Neuronal stem cell (in vitro differentiated cells): ENCODE measurements at places on chromosomes 7 and 10.

GRCh38 chr7:98439484-98439883 is 38.6 kb upstream of the BAIAP2L1 start:
- no peaks in the 10 kb centered on the region for H3K27me3 ChIP-seq
- no peak for DNase-seq
- H3K36me3 ChIP-seq: no peaks in the 10 kb centered on the region
- no peak overlapping the region for H3K27ac ChIP-seq
- no peaks in the 10 kb centered on the region for H3K4me1 ChIP-seq
- no peak overlapping the region for H3K4me3 ChIP-seq

GRCh38 chr7:82678716-82679115 is 235.1 kb upstream of the CACNA2D1 start:
- H3K36me3 ChIP-seq: no peaks in the 10 kb centered on the region
- H3K27ac ChIP-seq: no peak overlapping the region
- no peaks in the 10 kb centered on the region for H3K27me3 ChIP-seq
- no peak for DNase-seq
- H3K4me1 ChIP-seq: peaks cover 2% of the 10 kb centered on the region

DNA sequence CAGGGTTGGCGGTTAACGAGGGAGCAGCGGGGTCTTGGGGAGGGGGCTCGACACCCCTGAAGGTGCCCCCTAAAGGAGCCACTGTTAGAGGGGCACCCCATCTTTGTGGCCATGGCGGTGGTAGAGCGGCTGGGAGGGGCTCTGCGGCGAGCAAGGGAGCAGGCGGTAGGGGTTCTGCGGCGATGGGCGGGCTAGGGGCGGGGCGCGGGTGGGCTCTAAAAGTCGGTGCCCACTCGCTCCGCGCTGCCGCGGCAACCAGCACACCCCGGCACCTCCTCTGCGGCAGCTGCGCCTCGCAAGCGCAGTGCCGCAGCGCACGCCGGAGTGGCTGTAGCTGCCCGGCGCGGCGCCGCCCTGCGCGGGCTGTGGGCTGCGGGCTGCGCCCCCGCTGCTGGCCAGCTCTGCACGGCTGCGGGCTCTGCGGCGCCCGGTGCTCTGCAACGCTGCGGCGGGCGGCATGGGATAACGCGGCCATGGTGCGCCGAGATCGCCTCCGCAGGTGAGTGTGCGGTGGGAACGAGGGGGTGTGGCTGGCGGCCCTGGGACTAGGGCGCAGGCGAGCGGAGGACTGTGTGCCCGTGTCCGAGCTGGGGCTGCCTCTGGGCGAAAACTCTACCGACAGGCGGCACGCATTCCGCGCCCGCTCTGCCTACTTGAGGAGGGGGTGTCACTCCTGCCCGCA is at the start of gene MEST:
Gene MEST, plus strand, starts transcription at position 245 of the 682 bp plus-strand sequence. Its CDS starts 229 bp downstream, at position 474.
- DNase-seq: no peak
- peaks cover 26% of the 10 kb centered on the region for H3K36me3 ChIP-seq
- peak within 1 kb of the TSS; percentile 74 for H3K4me3 ChIP-seq
- peak within 1 kb of the TSS; percentile 83 for H3K27ac ChIP-seq
- H3K4me1 ChIP-seq: peaks cover 4% of the 10 kb centered on the region
- no peaks in the 10 kb centered on the region for H3K27me3 ChIP-seq

DNA sequence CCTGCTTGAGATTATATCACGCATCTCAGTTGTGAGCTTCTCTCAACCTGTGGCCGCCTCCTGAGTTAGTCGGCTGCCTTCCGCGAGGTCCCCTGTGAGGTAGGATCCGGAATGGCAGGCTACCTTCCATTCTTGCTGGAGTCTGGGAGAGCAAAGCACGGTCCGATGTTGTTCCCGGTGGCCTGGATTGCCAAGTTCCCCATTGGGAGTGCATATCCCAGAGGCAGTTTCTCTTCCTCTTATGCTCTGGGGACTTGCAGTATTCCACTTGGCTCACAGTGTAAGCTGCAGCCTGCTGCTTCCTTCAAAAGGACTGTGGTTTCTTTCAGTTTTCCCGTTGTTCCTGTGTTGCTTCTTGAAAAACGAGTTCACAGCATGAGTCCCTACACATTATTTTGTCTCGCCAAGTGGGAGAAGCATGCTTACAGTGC is 225.4 kb upstream of the ZWINT start:
- no peaks in the 10 kb centered on the region for H3K4me1 ChIP-seq
- no peaks in the 10 kb centered on the region for H3K27me3 ChIP-seq
- H3K27ac ChIP-seq: no peak overlapping the region
- no peak overlapping the region for H3K4me3 ChIP-seq
- peak; percentile 26 for DNase-seq

DNA sequence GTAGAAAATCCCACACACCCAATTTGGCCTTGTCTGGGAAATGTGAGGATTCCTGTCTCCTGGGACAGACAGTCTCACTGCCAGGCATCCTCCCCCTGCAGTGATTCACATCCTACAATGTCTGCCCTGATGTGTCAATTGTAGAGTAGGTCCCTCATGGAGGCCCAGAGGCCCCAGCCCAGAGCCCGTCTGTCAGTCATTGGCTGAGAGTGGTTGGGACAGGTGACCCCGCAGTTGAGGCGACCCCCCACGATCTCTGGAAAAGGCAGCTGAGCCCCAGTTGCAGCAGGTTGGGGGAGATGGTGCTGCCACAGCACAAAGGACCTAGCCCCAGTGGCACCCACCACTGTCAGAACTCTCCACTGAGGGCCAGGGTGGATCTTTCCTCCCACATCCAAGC is 84.3 kb upstream of the INSIG1 start:
- no peak overlapping the region for H3K4me3 ChIP-seq
- peaks cover 32% of the 10 kb centered on the region for H3K27me3 ChIP-seq
- no peaks in the 10 kb centered on the region for H3K36me3 ChIP-seq
- H3K27ac ChIP-seq: no peak overlapping the region
- H3K4me1 ChIP-seq: peaks cover 8% of the 10 kb centered on the region
- DNase-seq: no peak

DNA sequence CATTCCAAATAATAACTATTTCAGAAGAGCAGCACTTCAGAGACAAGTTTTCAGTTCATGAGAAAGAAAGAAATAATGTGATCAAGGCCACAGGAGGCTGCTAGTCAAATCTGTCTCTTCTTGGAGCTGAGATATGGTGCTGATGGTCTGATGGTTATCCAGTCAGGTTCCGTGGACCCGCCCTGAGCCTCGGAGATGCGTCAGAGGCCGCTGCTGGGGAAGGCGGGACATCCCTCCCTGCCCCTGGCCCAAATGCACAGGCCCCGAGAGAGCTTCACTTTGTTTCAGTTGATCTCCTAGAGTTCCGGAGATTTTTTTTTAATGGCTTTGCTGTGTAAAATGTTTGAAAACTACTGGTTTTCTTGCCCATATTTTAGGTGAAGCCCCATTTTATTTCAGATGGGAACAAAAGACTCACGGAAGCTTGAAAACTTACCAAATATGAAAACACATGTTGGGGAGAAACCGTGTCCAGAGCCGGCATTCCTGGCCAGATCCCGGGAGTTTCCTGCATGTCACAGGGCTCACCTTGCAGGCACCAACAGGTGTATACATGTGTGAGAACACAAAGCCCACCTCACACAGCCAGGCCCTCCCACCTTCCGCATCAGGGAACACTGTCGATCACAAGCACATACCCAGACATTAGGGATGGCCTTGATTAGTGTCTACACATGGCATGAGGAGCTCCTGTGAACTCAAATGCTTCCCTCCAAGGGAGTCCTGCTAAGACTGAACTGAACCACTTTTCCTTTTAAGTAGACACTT is 499.0 kb downstream of the TCERG1L start:
- DNase-seq: no peak
- H3K4me1 ChIP-seq: no peaks in the 10 kb centered on the region
- no peaks in the 10 kb centered on the region for H3K27me3 ChIP-seq
- no peaks in the 10 kb centered on the region for H3K36me3 ChIP-seq
- H3K4me3 ChIP-seq: no peak overlapping the region
- no peak overlapping the region for H3K27ac ChIP-seq

DNA sequence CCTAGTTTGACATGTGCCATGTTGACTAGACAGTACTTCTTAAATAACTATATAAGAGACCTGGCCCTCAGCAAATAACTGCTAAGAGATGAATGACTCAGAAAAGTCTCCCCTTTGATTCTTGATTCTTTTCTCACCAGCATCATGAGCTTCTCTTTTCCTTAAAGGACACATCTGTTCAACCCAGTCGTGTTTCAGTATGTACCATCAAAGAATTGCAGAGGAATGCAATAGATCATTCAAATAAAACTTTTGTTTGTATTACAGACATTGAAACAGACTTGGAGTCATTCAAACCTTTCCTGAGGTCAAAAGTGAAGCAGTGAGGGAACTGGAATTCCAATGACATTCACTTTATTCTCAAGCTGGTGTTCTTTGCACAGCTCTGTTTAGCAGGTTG is 598.3 kb upstream of the GHITM start:
- H3K27me3 ChIP-seq: no peaks in the 10 kb centered on the region
- no peaks in the 10 kb centered on the region for H3K36me3 ChIP-seq
- H3K4me1 ChIP-seq: peaks cover 10% of the 10 kb centered on the region
- no peak for DNase-seq
- H3K27ac ChIP-seq: no peak overlapping the region

- no peak overlapping the region for H3K4me3 ChIP-seq
- peaks cover 14% of the 10 kb centered on the region for H3K4me1 ChIP-seq
- H3K27ac ChIP-seq: no peak overlapping the region
These were observed 3.2 kb downstream of the TNS3 start for GRCh38 chr7:47578579-47579270.

DNA sequence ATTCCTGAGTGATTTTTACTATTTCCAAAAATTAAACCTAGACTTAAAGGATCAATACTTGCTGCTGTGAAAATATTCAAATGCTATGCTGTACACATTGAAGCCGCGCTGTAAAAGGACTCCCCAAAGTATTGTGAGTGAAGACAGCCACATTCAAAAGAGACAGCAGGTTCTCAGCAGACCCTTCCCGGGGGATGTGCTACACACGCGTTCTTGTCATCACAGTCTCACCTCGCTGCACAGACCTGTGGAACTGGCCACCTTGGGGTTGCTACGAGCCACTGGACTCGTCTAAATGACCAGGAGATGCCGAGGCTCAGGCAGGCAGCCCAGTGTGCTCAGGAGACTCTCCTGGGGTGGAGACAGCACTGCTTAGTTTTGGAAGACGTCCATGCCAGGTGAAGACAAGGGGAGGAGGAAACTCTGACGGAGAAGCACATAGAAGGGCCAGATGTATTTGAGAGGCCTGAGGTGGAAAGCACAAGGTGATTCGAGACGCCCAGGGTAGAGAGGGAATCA is 367.7 kb upstream of the SHH start:
- H3K36me3 ChIP-seq: no peaks in the 10 kb centered on the region
- H3K27me3 ChIP-seq: no peaks in the 10 kb centered on the region
- no peaks in the 10 kb centered on the region for H3K4me1 ChIP-seq
- H3K4me3 ChIP-seq: no peak overlapping the region

GRCh38 chr7:88169717-88170320 is 50.0 kb downstream of the SRI start:
- H3K27ac ChIP-seq: no peak overlapping the region
- H3K27me3 ChIP-seq: no peaks in the 10 kb centered on the region
- no peaks in the 10 kb centered on the region for H3K4me1 ChIP-seq
- H3K4me3 ChIP-seq: no peak overlapping the region

GRCh38 chr7:95550546-95550945 is 45.8 kb downstream of the PDK4 start:
- no peak for DNase-seq
- H3K4me3 ChIP-seq: no peak overlapping the region
- H3K27me3 ChIP-seq: no peaks in the 10 kb centered on the region
- H3K36me3 ChIP-seq: no peaks in the 10 kb centered on the region
- H3K27ac ChIP-seq: no peak overlapping the region

GRCh38 chr10:58826694-58827093 is 314.0 kb downstream of the BICC1 start:
- H3K36me3 ChIP-seq: no peaks in the 10 kb centered on the region
- no peaks in the 10 kb centered on the region for H3K27me3 ChIP-seq
- DNase-seq: no peak
- H3K27ac ChIP-seq: no peak overlapping the region

GRCh38 chr10:73814896-73815718 is 3.7 kb upstream of the NDST2 start:
- peak overlapping the region; percentile 26 for H3K27ac ChIP-seq
- H3K4me3 ChIP-seq: no peak overlapping the region
- peaks cover 33% of the 10 kb centered on the region for H3K36me3 ChIP-seq
- H3K27me3 ChIP-seq: no peaks in the 10 kb centered on the region
- H3K4me1 ChIP-seq: no peaks in the 10 kb centered on the region

DNA sequence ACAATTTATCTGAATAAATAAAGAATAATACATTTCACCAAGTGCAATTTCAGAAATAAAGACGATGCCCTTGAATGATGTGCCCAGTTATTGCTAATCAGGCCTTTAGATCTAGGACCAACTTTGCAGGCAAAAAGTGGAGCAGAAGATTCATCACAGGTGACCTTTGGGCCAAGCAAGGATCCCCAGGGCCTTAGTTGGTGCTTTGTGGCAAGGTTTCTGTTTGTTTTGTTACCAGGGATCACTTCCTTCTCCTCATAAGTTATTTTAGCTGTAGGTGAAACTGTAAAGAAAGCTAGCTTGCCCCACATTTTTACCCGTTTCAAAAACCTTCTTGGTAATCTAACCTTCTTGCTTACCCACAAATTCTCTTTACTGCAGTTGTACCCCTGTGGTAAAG is 323.2 kb downstream of the NEBL start:
- DNase-seq: no peak
- no peaks in the 10 kb centered on the region for H3K27me3 ChIP-seq
- no peak overlapping the region for H3K27ac ChIP-seq
- H3K4me1 ChIP-seq: no peaks in the 10 kb centered on the region
- no peak overlapping the region for H3K4me3 ChIP-seq
- H3K36me3 ChIP-seq: no peaks in the 10 kb centered on the region

- DNase-seq: no peak
- H3K27me3 ChIP-seq: no peaks in the 10 kb centered on the region
- peaks cover 23% of the 10 kb centered on the region for H3K4me1 ChIP-seq
- H3K4me3 ChIP-seq: no peak overlapping the region
- no peak overlapping the region for H3K27ac ChIP-seq
These were observed 49.3 kb downstream of the ICA1 start for GRCh38 chr7:8212638-8213037.

GRCh38 chr7:83832009-83832408 is 183.1 kb upstream of the SEMA3E start:
- H3K27ac ChIP-seq: no peak overlapping the region
- no peaks in the 10 kb centered on the region for H3K27me3 ChIP-seq
- no peak for DNase-seq
- no peaks in the 10 kb centered on the region for H3K36me3 ChIP-seq

DNA sequence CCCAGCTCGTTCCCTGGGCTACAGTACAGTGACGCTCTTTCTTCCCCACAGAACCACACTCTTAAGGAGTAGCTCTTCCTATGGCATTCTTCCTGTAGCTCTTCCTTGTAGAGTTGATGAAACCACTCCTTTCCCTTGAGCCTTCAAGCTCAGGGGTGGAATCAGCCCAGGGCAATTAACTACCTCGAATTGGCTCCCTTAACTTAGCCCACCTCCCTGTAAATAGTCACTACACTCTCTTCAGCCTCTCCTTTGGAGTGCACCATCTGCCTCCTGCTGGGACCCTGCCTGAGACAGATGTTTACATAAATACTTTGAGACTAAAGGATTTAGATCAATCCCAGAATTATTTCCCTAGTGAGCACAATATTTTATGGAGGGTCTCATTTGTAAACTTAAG is 537.8 kb upstream of the AUTS2 start:
- no peak overlapping the region for H3K4me3 ChIP-seq
- DNase-seq: no peak
- H3K27me3 ChIP-seq: no peaks in the 10 kb centered on the region
- no peaks in the 10 kb centered on the region for H3K36me3 ChIP-seq
- no peaks in the 10 kb centered on the region for H3K4me1 ChIP-seq
